H7 (cell line): ENCODE measurements at places on chromosomes 4 and X. TPM values are rescaled to one million over a fixed set of nuclear protein-coding genes. Genes with fewer than 3 reads are reported as not detected.

The OTOP1 gene
- total RNA-seq: not detected in 2 replicates

The RAI2 gene
- total RNA-seq: 0.18 and 0.38 TPM in 2 replicates

DNA sequence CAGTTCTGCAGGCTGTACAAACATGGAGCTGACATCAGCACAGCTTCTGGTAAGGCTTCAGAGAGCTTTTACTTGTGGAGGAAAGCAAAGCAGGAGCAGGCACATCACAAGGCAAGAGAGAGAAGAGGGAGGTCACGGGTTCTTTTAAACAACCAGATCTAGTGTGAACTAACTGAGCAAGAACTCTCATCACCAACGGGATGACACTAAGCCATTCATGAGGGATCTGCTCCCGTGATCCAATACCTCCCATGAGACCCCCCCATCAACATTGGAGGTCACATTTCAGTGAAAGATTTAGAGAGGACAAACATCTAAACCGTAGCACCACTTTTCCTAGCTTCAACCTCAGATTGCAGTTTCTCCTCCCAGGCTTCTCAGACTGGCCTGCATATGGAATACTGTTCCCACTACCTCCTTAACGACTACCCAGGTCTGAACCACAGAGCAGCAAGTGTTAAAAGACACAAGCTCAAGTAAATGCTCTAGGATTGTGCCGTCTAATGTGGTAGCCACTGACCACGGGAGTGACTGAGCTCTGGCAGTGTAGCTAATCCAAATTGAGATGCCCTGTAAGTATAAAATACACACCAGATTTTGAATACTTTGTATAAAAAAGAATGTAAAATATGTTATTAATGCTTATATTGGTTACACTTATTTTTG lies 192.7 kb downstream of the PTTG2 start:
- no peak for DNase-seq

The SLC26A1 gene
- total RNA-seq: 0.03 and 0.30 TPM in 2 replicates

- no peak for DNase-seq
Observed at GRCh38 chrX:153999359-154000037, 20.2 kb downstream of the IRAK1 start.

The YIPF7 gene
- total RNA-seq: not detected in 2 replicates

DNA sequence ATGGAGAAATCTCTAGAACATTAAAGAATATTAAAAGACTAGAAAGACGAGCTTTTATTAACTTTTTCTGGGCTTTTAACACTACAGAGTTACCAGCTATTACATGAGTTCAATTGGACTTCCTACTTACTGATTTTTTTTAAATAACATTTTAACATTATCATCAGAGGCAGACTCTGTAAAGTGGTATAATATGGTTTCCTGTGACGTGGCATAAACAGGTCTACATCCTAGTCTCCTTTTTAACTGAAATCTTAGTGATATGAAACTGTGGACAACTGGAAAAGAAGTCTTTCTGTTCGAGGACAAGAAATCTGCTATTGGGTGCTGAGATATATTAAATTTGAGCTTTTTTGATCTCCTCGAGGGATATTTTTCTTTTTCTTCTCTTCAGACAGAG lies 48.7 kb upstream of the ABCG2 start:
- DNase-seq: no peak

DNA sequence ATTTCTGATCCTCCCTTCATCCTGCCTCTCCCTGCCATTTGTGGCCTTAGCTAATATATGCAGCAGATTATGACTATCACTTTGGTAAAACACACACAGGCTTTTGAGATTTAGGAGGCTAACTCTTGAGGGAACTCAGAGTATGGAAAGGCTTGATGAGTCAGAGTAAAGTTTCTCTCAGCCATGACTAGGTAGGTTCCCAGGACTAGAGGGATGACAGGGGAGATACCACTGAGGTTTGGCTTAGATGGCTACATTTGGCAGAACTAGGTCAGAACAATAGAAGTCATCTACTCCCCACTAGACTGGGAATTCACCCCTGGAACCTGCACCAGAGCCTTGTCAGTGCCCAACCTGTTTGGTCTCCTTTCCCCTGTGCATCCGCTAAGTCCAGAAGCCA lies 585.7 kb downstream of the TLL1 start:
- no peak for DNase-seq

GRCh38 chrX:42484233-42484632 lies 293.7 kb downstream of the PPP1R2C start:
- no peak for DNase-seq

The SSX4B gene
- 0.26 TPM in 1 of 2 replicates, not detected in the other for total RNA-seq

The STARD8 gene
- 9.5 and 16.1 TPM in 2 replicates for total RNA-seq

DNA sequence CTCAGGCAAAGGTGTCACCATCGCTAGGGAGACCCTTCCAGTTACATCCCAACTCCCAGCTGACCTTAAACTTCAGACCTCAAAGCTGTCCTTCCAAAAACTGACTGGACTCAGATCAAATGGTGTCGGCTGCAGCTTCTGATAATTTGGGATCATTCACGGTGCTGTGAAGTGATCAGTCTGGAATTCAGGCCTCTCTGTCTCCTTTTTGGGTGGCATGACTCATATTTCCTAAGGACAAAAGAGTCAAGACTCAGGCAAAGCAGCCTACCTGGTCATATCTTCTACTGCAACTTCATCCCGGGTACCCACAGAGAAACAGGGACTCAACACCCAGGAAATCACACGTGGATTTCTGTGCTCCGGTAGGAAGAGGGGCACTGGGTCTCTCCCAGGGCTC lies 87.6 kb downstream of the SORCS2 start:
- DNase-seq: no peak
